ENCODE measurements at places on chromosomes 7 and 10.

DNA sequence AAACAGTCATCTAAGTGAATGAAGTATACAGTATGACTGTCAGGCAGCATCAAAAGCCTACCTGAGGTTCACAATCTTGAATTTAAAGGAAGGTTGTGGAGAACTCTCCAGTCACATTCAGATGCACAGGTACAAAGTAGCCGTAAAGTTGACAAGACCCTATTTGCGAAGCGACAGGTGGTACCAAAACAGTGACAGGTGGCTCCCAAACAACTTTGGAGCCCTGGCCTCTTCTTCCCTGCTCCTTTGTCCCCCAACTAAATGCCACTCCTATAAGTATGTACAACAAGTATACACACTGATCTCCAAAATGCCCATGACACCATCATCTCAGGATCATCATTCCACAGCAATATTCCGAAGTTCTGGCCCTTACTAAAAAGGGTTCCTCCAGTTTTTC is 53.5 kb downstream of the USP6NL start:
- no peak for DNase-seq

DNA sequence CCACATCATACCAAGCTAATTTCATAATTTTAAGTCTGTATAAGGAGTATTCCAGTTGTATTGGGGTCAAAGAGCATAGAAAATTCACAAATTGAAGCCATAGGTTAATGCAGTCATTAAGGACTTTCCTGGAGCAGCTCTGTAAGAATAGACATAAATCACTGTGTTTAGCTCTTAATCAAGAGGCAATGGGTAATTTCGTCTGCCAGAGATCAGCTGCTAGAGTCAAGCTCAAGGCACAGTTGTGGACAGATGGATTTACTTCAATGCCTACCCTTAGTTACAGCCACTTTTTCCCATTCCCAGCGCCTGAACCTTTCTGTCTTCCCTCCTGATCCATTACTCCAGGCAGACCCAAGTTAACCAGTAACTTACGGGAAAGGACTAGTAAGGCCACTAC is 40.6 kb upstream of the AGBL3 start:
- no peak for DNase-seq

GRCh38 chr10:125002423-125003145 is 60.7 kb downstream of the ZRANB1 start:
- no peak for DNase-seq

GRCh38 chr10:44787480-44788075 is 123.6 kb upstream of the TMEM72 start:
- no peak for DNase-seq

DNA sequence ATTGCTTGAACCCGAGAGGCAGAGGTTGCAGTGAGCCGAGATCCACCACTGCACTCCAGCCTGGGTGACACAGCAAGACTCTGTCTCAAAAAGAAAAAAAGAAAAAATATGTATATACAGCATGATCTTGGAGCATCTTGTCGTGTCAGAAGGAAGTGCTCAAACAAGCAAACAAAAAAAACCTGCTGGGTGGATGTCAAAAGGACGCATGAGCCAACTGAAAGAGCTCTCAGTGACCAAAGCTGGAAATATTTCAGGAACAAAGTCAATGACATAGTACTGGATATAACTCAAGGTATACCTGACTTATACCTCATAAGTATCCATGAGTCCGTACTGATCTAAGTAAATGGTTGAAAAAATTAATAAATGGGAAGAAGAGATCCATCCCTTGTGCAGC is 94.6 kb upstream of the ANLN start:
- DNase-seq: no peak

GRCh38 chr10:76905251-76905650 is 732.4 kb downstream of the KCNMA1 start:
- DNase-seq: no peak

DNA sequence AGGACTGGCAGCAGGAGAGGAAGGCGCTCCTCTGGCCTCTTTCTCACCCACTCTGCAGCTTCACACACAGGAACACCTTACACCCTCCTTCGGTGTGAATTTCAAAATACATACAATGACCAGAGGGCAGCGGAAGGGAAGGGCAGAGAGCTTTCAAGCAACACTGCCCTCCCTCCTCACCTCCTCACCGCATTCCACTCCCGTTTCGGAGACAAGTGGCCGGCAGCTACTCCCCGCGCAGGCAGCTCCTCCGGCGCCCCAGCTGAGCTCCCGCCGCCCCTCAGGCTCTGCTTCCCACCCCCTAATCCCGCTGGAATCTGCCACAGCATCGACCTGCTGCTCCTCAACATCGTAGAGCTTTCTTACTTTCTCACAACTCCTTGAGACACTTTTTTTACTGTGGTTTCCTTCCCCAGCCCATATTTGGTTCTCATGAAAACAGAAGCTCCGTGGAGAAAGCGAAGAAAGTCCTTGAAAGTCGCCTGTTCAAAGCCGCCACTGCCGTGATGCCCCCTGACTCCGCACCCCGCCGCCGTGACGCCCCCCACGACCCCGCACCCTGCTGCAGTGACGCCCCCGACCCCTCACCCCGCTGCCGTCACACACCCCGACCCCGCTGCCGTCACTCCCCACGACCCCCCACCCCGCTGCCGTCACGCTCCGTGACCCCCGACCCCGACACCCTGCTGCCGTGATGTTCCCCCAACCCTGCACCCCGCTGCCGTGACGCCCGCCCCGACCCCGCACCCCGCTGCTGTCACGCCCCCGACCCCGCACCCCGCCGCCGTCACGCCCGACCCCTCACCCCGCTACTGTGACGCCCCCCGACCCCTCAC is 14.6 kb upstream of the GPER1 start:
- no peak for DNase-seq

- DNase-seq: no peak
Observed at GRCh38 chr10:126384269-126384873, 3.9 kb downstream of the ADAM12 start.

Data from Calu3 (cell line).